ENCODE measurements at places on chromosomes 2 and 18. TPM values are rescaled to one million over a fixed set of nuclear protein-coding genes. Genes with fewer than 3 reads are reported as not detected.

Gene SLC5A7
- not detected for total RNA-seq

Gene ALPP
- 47.5 TPM for total RNA-seq

Gene FAM228A
- total RNA-seq: not detected

Gene CNTNAP5
- total RNA-seq: not detected

Gene CLIP4
- 107 TPM for total RNA-seq

Gene NOTO
- total RNA-seq: not detected

Gene FSHR
- not detected for total RNA-seq

Gene FAM124B
- 0.60 TPM for total RNA-seq

Gene MC2R
- not detected for total RNA-seq

Gene C2orf66
- total RNA-seq: not detected

Gene EVX2
- total RNA-seq: not detected

Gene VAMP8
- 124 TPM for total RNA-seq

Gene TUBA3E
- not detected for total RNA-seq

Gene RAB27B
- total RNA-seq: 12.7 TPM

Gene CXCR1
- not detected for total RNA-seq

Gene CCDC68
- 2.9 TPM for total RNA-seq

Gene TPRKB
- total RNA-seq: 33.8 TPM

Gene GCA
- 13.4 TPM for total RNA-seq

Gene LYG2
- total RNA-seq: not detected

Gene TBR1
- total RNA-seq: not detected

Gene KCNIP3
- 3.5 TPM for total RNA-seq

Gene SLC4A5
- 1.2 TPM for total RNA-seq

Gene WNT10A
- total RNA-seq: 1.2 TPM

Gene SP100
- 50.2 TPM for total RNA-seq

Gene TMEM163
- total RNA-seq: 2.4 TPM

Gene ACMSD
- not detected for total RNA-seq

Gene ING5
- total RNA-seq: 79.7 TPM

Gene NHEJ1
- total RNA-seq: 11.2 TPM

Gene ODC1
- 40.5 TPM for total RNA-seq

Gene IL37
- total RNA-seq: 1.7 TPM

Gene ENOSF1
- 48.7 TPM for total RNA-seq

Gene ANKMY1
- 94.8 TPM for total RNA-seq

Gene SULT1C3
- total RNA-seq: not detected

Gene THSD7B
- total RNA-seq: not detected

Gene UGT1A6
- total RNA-seq: 549 TPM

Gene NGEF
- 52.2 TPM for total RNA-seq

Gene HTR2B
- not detected for total RNA-seq

Gene SGO2
- 25.0 TPM for total RNA-seq

Gene ITM2C
- 96.4 TPM for total RNA-seq

Gene TMEM169
- total RNA-seq: 0.58 TPM

Gene SPP2
- not detected for total RNA-seq

Gene SOS1
- 34.7 TPM for total RNA-seq

Gene DCDC2C
- total RNA-seq: not detected

Gene CYP27C1
- 0.94 TPM for total RNA-seq

Gene DSG3
- 0.13 TPM for total RNA-seq

Gene UPP2
- total RNA-seq: not detected

Gene VWC2L
- total RNA-seq: not detected

Gene ITGB6
- 24.3 TPM for total RNA-seq

Gene ST8SIA5
- not detected for total RNA-seq

Gene TNFAIP6
- not detected for total RNA-seq

Gene DPYSL5
- total RNA-seq: not detected

Gene UGT1A9
- total RNA-seq: not detected

Gene RTP5
- total RNA-seq: not detected

Gene PSMA8
- not detected for total RNA-seq
